Endothelial cell of umbilical vein (primary cell): ENCODE measurements at places on chromosomes 12 and 14. TPM values are rescaled to one million over a fixed set of nuclear protein-coding genes. Genes with fewer than 3 reads are reported as not detected.

PTPRR gene
- 1.1 and 1.3 TPM in 2 replicates for polyA plus RNA-seq

DNA sequence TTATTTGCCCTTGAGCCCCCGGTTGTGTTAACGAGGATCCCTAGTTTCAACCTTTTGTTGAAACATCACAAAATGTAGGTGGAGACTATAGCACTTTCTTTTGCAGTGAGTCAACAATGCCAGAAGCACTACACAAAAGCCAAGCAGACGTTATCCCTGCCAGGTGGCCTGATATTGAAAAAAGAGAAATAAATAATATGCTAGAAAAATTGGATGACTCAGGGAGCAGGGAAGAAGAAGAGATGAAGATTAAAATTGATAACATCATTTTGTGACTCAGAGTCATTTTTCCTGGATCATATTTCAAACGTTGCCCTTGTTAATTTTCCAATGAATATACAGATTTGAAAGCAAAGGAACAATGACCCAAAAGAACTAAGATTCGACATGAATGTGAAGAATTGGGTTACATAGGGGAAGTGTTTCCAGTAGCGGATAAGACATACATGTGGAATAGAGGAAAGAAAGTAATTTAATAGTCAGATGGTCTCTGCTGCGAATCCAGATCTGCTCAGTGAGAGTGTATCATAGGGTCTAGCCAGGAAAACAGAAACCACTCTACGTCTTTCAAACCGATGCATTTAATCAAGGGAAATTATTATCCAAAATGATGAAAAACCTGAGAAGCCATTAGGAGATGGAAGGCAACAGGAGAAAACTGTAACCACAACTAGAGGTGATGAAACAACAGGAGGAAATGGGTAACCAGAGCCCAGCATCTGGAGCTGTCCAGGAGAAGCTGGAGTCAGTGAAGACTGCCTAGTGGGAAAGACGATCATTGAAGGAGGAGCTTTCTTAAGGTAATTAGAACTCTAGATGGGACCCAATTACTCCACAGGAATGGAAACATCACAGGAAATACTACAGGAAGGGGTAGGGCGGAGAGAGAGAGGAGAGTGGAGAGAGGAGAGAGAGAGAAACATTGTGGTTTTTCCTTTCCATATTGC, 57.9 kb downstream of the RERG start:
- DNase-seq: no peak

DNA sequence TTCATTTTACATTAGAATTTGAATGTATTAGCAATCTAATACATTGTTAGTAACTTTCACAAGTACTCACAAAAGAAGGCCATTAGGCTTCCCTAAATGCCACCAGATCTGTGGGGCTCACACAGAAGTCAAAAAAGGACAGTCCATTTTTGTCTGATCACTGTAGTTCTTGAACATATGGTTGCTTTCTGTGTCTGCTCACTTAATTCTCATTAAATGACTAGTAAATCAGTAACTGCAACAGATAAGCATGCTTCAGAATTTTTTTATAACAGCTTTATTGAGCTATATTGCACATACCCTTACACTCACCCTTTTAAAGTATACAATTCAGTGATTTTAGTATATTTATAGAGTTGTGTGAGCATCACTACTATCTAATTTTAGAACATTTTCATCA, 71.4 kb downstream of the DENND5B start:
- DNase-seq: no peak

DNA sequence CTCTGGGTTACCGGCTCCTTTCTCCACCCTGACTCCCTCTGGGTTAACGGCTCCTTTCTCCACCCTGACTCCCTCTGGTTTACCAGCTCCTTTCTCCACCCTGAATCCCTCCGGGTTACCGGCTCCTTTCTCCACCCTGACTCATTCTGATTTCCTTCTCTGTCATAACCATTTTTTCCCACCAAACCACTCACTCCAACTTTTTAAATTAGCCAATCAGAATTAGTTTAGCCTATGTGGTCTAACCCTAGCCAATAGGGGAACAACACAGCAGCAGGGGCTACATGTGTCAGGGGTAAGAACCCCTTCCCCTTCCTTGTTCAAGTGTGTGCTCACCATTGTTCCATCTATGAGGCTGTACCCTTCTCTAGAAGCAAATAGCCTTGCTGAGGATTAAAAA, 98.4 kb upstream of the RBM19 start:
- DNase-seq: no peak

DNA sequence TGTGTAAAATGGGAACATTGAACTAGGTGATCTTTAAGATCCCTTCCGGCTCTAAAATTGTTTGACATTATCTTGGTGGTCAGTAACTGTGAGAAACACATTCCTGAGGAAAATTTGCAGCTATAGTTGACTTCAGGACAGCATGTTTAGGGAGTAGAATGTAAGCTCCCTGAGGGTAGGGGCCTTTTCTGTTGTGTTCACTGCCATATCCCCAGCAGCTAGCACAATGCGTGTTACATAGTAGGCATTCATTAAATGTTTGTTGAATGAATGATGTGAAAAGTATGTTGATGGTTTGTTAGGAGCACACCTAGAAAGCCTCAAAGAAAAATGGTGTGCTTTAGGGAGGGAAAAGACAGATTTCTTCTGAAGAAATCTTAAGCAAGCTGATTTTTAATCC, 38.5 kb upstream of the KCNMB4 start:
- DNase-seq: no peak

DNA sequence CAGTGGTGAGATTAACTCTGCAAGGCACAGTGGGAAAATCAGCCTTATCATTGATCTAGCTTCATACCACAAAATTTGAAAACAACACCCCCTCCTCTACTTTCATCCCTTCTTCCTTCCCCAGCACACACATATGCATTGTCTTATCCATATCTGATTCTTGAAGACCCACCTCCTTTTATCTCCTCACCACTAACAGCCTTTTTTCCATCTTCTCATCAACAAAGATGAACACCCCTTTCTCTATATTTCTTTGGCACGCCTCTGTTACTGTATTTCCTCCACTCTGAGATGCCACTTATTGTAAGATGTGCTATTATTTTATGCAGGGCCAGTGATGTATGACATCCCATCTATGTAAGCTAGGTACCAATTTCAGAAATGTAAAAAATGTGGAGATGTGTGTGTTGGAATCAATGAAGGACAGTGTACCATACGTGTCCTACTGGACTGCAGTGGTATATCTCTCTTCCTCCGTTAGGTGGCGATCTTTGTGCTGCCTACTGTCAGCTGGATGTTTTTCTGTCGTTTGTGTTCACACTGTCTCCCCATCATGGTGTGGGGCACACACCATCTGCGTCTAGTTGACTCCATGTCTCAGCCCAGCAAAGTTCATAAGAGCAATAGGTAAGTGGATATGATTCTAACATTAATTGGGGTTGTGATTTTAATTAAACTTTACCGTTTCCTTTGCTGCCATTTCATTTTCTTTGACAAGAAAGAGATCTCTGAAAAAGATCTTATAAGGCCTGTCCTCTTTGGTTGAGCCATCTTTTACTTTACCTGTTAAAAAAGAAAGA, 24.0 kb downstream of the CCDC38 start:
- peak; percentile 48 for DNase-seq

- DNase-seq: no peak
These were observed 44.0 kb upstream of the GZMB start for GRCh38 chr14:24677956-24678355.

HSP90AA1 gene
- polyA plus RNA-seq: 140 and 266 TPM in 2 replicates

SSPN gene
- 0.75 and 1.3 TPM in 2 replicates for polyA plus RNA-seq

DNA sequence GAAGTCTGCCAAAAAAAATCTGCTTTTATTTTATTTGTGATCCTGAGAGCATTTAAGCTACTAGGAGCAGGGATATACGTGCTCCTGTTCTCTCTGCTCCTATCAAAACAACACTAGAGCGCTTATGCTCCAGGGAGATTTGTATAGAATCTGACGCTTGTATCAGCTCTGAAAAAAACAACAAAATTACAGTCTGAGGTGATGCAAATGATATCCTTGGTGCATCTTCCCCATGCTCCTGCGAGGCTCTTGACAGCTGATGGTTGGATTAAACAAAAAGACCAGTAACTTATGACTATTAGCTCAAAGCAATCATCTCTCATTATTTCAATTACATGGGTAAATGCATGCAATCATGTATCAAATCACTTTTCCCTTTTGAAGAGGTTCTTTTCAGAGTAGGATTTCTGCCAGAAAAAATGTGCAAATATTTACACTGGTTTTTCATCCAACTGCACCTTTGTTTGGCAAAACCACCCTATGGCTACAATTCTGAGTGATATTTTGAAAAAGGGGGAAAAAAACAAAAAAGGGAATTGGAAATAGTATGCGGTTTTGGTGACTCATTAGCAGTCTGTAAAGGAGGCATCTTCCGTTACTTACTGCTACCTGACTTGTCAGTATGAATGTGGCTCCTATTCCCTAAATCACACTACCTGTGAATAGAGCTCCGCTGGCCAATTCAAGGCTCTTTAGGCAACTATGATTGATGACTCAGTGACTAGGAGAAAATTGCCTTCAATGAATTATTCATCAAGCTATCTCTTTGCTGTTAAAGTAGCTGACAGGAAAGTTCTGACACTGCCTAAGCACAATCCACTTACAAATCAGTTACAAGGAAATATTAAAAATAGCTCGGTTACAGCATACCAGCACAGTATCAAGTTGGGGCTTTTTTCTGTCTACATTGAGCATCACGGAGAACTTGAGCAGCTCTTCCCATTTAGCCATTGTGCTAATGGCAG, 450.0 kb downstream of the FOXG1 start:
- DNase-seq: no peak

- DNase-seq: peak; percentile 47
These were observed 52.8 kb upstream of the SRSF5 start for GRCh38 chr14:69713993-69714679.

C12orf76 gene
- polyA plus RNA-seq: 12.9 and 17.1 TPM in 2 replicates

COX8C gene
- not detected in 2 replicates for polyA plus RNA-seq

GRCh38 chr12:18402872-18403611, 141.7 kb downstream of the PIK3C2G start:
- no peak for DNase-seq

GRCh38 chr12:121467638-121468498, 68.0 kb downstream of the RNF34 start:
- DNase-seq: peak; percentile 18

ASPG gene
- 0.05 TPM in 1 of 2 replicates, not detected in the other for polyA plus RNA-seq

- no peak for DNase-seq
These were observed 29.3 kb upstream of the PDE3A start for GRCh38 chr12:20339060-20339459.

DNA sequence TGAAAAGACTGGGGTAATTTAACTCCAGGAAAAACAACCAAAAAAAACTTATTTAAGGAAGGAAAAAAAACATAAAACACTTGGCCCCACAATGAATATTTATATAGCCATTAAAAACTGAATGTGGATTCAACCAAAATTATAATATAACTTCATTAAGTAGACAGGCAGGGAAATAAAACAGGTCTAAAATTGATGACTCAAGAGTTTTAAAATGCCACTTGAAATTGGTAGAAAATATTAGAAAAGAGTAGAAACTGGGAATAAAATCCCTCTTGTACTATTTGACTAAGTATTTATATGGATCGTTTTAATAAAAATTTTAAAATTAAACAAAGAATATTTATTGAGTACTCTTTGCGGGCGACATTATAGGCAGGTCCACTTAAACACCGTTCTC, 28.8 kb downstream of the RPS6KA5 start:
- no peak for DNase-seq

DNA sequence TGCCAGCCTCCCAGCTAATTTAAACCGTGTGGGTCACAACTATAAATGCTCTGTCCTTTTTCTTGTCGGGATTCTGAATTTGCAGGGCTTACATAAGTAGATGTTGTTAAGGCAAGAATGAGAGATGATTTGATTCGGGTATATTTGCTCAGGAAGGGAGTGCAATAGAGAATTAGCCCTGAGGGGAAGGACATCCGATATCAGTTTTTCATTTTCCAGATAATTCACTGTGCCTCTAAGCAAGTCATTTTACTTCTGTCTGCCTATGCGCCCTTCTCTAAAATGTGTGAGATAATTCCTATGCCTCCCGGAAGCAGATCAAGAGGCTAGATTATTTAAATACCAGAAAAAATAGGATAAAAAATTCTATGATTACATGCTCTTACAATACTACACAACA, 300.5 kb downstream of the RMST start:
- no peak for DNase-seq

RBP5 gene
- polyA plus RNA-seq: 0.11 and 0.12 TPM in 2 replicates

RARG gene
- 9.9 and 11.6 TPM in 2 replicates for polyA plus RNA-seq

GRCh38 chr12:2550561-2551411, 244.0 kb upstream of the FKBP4 start:
- no peak for DNase-seq

GRCh38 chr14:76237349-76237990, 85.7 kb downstream of the GPATCH2L start:
- DNase-seq: no peak

POTEM gene
- polyA plus RNA-seq: not detected in 2 replicates

DNA sequence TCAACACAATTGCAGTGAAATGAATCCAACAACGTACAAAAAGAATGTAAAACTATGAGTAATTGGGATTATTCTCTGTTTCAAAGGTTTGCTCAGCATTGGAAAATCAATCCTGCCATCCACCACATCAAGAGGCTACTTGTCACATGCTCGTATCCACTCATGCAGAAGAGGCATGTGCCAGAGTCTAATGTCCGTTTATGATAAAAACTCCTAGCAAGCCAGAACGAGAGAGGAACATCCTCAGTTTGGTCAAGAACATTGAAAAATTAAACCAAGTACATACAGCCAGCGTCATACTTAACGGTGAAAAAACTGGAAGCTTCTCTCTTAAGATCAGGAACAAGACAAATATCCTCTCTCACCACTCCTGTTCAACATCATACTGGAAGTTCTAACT, 563.9 kb upstream of the TMEM132C start:
- no peak for DNase-seq

DNA sequence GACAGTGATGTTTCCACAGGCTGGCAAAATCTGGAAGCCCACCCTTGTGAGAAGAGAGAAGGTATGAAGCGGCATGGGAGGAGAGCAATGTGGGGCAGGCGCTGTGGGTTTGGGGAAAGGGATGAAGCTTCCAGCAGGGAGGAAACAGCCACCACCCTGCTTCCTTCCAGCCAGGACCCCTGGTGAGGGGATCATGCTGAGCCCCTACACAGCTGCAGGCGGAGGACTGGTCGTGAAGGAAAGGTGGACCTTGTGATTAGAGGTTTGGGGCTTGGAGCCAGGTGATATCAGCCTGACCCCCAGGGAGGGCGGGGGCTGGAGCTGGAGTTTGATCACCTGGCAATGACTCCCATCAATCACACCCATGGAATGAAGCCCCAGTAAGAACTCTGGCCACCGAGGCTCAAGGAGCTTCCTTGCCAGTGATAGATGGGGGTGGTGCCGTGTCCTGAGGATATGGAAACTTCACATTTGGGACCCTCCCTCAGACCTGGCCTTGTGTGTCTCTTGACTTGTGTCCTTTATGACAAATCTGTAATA, 48.6 kb downstream of the RIMBP2 start:
- DNase-seq: no peak

GRCh38 chr14:106347890-106348755, 821.7 kb downstream of the TMEM121 start:
- no peak for DNase-seq

SLC7A8 gene
- polyA plus RNA-seq: 0.76 and 0.88 TPM in 2 replicates

TAS2R19 gene
- polyA plus RNA-seq: 0.12 and 0.29 TPM in 2 replicates

GRCh38 chr14:73369428-73369827, 88.9 kb downstream of the NUMB start:
- no peak for DNase-seq
